ENCODE measurements at places on chromosomes 11 and 22. TPM values are rescaled to one million over a fixed set of nuclear protein-coding genes. Genes with fewer than 3 reads are reported as not detected.
A peak's percentile ranks its signal among the peaks of the same experiment; 100 is the strongest.

The OR5T2 gene
- not detected for polyA plus RNA-seq

The PTPRCAP gene
- 2.5 TPM for polyA plus RNA-seq

DNA sequence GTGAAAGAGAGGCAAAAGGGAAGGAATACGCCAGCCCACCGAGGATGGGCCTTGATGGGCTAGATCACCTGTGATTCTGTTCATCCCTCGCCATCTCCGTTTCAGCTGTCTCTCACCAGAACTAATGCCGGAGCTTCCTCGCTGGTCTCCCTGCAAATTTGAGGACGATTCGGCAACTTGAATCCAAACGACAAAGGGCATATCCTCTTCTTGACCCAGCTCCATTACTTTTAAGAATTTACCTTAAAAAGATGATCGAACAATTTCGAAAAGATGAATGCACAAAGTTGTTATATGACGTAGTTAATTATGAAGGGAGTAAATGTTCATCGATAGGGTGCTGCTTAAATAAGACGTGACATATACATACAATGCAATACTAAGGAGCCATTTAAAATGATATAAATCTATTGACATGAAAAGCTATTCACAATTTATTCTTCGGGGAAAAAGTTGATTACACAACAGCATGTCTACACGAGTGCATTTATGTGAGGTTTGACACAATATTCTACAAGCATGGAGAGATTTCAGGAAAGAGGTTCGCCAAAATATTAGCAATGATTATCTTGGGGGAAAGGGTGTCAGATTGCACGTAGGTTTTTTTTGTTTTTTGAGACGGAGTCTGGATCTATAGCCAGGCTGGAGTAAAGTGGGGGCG is 937 bp upstream of the FAM168A start:
- no peaks in the 10 kb centered on the region for H3K27me3 ChIP-seq
- H3K4me3 ChIP-seq: peak overlapping the region; percentile 68
- H3K27ac ChIP-seq: no peak overlapping the region
- no peak for DNase-seq
- peaks cover 14% of the 10 kb centered on the region for H3K4me1 ChIP-seq

DNA sequence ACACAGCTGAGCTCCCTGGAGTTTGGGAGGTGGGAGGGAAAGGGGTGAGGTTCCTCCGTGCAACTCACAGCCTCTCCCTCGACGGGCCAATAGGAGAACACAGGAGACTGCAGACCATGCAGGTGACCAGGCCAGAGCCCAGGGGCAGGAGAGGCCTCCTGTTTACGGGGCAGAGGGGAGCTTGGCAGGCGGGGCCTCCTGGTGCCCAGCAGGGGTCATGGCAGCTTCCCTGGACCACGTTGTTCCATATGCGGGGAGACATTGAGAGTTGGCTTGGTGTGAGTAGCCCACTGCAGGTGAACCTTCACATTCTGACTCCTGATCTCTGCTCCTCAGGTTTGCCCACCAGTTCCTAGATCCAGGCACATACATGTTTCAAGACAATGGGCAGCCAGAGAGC is 19.3 kb upstream of the XKR3 start:
- no peak overlapping the region for H3K4me3 ChIP-seq
- no peak for DNase-seq
- no peak overlapping the region for H3K27ac ChIP-seq
- H3K27me3 ChIP-seq: no peaks in the 10 kb centered on the region

DNA sequence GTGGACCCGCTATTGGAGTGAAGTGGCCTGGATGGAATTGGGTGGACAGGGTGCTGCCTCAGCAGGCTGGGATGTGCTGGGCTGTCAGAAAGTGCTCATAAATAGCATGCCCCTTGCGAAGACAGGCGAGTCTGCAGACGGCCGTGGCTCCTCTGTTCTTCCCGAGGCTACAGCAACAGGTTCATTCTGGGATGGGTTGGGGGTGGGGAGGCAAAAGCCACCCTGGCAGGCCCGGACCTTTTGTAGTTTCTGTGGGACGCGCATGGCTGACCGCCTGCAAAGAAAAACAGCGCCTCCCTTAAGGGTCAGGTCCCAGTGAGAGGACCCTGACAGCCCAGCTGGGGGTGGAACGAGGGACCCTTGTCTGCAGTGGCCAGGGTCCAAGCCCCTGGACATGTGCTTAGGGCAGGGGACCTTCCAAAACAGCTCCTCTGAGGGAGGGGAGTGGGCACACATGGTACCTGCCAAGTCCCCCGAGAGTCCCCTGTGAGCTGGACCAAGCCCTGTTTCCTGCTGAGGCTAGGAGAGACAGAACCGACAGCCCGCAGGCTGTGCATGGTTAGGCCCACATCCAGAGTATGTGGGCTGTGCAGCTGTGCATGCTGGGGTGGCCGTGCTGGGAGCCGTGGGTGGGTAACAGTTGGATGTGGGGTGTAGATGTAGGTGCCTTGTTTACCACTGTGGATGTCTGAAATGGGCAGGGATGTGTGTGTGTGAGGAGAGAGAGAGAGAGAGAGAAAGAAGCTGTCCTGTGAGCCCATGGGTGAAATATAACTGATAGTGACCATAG is at the start of gene CRYBB3:
Gene CRYBB3 (plus strand): TSS at position 128 of the 790 bp plus-strand sequence. CDS start 1,539 bp downstream, outside the sequence.
- DNase-seq: no peak
- H3K4me1 ChIP-seq: no peaks in the 10 kb centered on the region
- H3K4me3 ChIP-seq: no peak within 1 kb of the TSS

GRCh38 chr22:32951076-32951806 is 106.9 kb downstream of the SYN3 start:
- no peak overlapping the region for H3K4me3 ChIP-seq
- H3K36me3 ChIP-seq: no peaks in the 10 kb centered on the region
- no peaks in the 10 kb centered on the region for H3K27me3 ChIP-seq
- H3K27ac ChIP-seq: peak overlapping the region; percentile 95
- H3K4me1 ChIP-seq: peaks cover 50% of the 10 kb centered on the region

- no peak overlapping the region for H3K4me3 ChIP-seq
- no peaks in the 10 kb centered on the region for H3K36me3 ChIP-seq
- no peaks in the 10 kb centered on the region for H3K4me1 ChIP-seq
Measured at GRCh38 chr11:128260398-128260797, 327.0 kb downstream of the ETS1 start.

The OSM gene
- polyA plus RNA-seq: not detected

- H3K4me3 ChIP-seq: no peak overlapping the region
- H3K4me1 ChIP-seq: no peaks in the 10 kb centered on the region
- H3K36me3 ChIP-seq: no peaks in the 10 kb centered on the region
Measured at GRCh38 chr11:72899238-72899637, 85.0 kb downstream of the ATG16L2 start.

- H3K27ac ChIP-seq: no peak overlapping the region
- DNase-seq: no peak
- H3K36me3 ChIP-seq: no peaks in the 10 kb centered on the region
- H3K27me3 ChIP-seq: peaks cover 40% of the 10 kb centered on the region
Measured at GRCh38 chr11:16596231-16596630, 142.2 kb upstream of the C11orf58 start.

DNA sequence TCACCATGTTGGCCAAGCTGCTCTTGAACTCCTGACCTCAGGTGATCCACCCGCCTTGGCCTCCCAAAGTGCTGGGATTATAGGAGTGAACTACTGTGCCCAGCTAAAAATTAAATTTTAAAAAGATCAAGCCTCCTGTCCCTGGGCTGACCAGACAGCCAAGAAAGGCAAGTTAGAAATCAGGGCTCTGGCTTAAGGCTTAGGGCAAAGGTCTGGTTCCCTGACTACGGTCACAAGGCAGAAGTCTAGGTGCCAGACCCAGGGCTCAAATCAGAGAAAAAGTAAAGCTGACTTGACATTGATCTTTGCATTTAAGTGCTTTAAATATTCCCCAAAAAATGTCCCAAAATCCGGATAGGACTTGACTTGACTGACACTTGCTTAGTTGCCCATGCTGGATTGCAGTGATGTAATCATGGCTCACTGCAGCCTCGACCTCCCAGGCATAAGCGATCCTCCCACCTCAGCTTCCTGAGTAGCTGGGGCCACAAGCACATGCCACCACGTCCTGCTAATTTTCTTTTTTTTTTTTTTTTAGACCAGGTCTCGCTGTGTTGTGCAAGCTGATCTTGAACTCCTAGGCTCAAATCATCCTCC is 17.3 kb upstream of the CRKL start:
- DNase-seq: no peak
- no peaks in the 10 kb centered on the region for H3K27me3 ChIP-seq
- no peaks in the 10 kb centered on the region for H3K36me3 ChIP-seq
- no peak overlapping the region for H3K4me3 ChIP-seq
- H3K27ac ChIP-seq: no peak overlapping the region
- H3K4me1 ChIP-seq: no peaks in the 10 kb centered on the region

The APOL5 gene
- polyA plus RNA-seq: not detected

GRCh38 chr11:123628936-123629683 is 25.3 kb downstream of the SCN3B start:
- no peak overlapping the region for H3K27ac ChIP-seq
- DNase-seq: peak; percentile 86
- no peak overlapping the region for H3K4me3 ChIP-seq
- no peaks in the 10 kb centered on the region for H3K36me3 ChIP-seq
- no peaks in the 10 kb centered on the region for H3K27me3 ChIP-seq

DNA sequence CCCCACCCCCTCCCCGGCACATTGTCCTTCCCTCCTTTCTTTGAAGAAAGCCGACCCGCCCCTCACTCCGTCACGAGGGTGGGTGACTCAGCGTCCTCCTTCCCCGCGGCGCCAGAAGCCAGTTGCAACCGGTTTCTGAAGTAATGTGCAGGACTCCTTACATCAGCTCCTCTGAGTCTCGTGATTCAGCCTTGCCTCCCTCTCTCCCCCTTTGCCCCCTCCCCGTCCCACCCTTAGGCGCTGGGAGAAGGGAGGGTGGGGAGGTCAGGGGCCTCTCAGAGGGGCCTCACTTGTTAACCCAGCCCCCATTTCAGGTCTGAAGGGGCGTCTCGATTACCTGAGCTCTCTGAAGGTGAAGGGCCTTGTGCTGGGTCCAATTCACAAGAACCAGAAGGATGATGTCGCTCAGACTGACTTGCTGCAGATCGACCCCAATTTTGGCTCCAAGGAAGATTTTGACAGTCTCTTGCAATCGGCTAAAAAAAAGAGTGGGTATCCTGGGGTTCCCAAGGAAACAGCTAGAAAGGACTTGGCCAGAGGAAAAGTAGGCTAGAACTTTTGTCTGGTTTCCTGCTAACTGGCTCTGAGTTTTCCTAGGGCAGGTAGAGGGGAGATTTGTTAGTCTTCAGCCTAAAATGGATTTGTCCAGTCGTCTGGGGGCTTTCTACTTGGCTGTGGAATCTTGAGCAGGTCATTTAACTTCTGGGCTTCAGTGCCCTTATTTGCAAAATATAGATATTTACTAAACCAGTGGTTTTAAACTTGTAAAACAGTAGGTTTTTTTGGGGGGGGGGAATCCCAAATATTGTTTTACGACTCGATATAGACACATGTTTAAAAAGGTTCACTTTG is 1.1 kb downstream of the SLC3A2 start:
- peaks cover 17% of the 10 kb centered on the region for H3K4me1 ChIP-seq
- H3K4me3 ChIP-seq: peak overlapping the region; percentile 70
- peaks cover 41% of the 10 kb centered on the region for H3K36me3 ChIP-seq

- H3K27ac ChIP-seq: no peak overlapping the region
- H3K27me3 ChIP-seq: no peaks in the 10 kb centered on the region
- H3K36me3 ChIP-seq: no peaks in the 10 kb centered on the region
- peak; percentile 51 for DNase-seq
Measured at GRCh38 chr22:26589367-26589844, 526 bp downstream of the TPST2 start.

- DNase-seq: no peak
- H3K27me3 ChIP-seq: peaks cover 4% of the 10 kb centered on the region
- no peaks in the 10 kb centered on the region for H3K36me3 ChIP-seq
- H3K27ac ChIP-seq: no peak within 1 kb of the TSS
- no peaks in the 10 kb centered on the region for H3K4me1 ChIP-seq
Measured at GRCh38 chr11:60699284-60699691, at the start of gene MS4A8. MS4A8 (plus strand) TSS chr11:60699612; CDS start chr11:60700861, 1,249 bp downstream.

The SAA2 gene
- polyA plus RNA-seq: 0.45 TPM

DNA sequence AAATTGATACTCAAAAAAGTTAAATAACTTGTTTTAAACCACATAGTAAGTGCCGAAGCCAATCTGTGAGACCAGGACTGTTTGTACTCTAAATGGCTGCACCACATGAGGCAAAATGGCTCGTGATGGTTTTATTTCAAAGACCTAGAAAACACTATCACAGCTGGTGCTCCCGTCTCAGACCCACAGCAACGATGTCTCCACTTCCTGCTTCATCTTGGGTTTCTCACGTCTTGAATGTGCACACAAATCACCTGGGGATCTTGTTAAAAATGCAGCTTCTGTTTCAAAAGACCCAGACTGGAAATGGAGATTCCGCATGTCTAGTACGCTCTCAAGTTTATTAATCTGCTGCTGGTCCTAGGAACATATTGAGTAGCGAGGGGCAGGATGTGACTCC is 1.2 kb downstream of the CD3E start:
- H3K27me3 ChIP-seq: peaks cover 21% of the 10 kb centered on the region
- DNase-seq: no peak
- no peak overlapping the region for H3K4me3 ChIP-seq
- no peaks in the 10 kb centered on the region for H3K36me3 ChIP-seq

DNA sequence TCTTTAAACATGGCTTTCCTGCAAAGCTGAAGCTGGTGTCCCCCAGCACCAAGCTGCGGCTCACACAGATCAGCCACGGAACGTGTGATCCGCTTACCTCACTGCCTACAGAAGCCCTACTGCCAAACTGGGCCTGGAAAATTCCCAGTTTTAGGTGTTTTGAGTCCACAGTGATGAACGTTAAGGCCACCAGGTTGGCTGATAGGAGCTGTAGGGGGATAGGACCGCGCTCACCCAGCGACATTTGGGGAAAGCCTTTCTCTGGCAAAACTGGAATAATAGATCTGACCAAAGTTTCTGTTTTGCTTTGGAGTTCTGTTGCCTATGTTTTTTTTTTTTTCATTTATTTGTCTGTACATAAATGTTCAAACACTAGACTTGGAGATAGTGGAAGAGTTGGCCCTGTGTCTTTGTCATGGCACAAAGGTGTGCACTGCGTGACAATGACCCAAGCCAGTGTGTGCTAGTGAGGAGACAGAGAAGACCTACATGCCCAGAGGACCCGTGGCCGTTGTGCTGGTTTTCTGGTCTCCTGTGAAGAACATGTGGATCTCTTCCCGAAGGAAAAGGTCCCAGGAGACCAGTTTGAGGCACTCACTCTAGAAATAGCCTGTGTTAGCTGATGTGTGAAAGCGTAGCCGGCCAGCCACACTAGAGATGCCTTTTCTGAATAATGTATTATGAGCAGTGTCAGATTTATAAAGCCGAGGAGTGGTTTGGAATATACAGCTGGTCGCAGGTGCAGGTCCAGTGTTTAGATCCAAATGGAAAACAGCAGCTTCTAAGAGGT is 15.0 kb downstream of the ASPHD2 start:
- H3K27me3 ChIP-seq: no peaks in the 10 kb centered on the region
- H3K4me1 ChIP-seq: peaks cover 21% of the 10 kb centered on the region
- H3K4me3 ChIP-seq: no peak overlapping the region
- H3K36me3 ChIP-seq: no peaks in the 10 kb centered on the region
- H3K27ac ChIP-seq: no peak overlapping the region

GRCh38 chr11:131744847-131745246 is 374.4 kb downstream of the NTM start:
- DNase-seq: no peak
- peaks cover 62% of the 10 kb centered on the region for H3K27me3 ChIP-seq
- H3K27ac ChIP-seq: no peak overlapping the region
- peaks cover 6% of the 10 kb centered on the region for H3K4me1 ChIP-seq
- H3K36me3 ChIP-seq: no peaks in the 10 kb centered on the region

The HOATZ gene
- not detected for polyA plus RNA-seq

The PGA4 gene
- polyA plus RNA-seq: 0.48 TPM

GRCh38 chr11:107706531-107706930 is 5.3 kb downstream of the SLN start:
- H3K4me1 ChIP-seq: peaks cover 7% of the 10 kb centered on the region
- no peak for DNase-seq
- no peak overlapping the region for H3K4me3 ChIP-seq
- no peaks in the 10 kb centered on the region for H3K36me3 ChIP-seq
- H3K27me3 ChIP-seq: no peaks in the 10 kb centered on the region

The LTO1 gene
- polyA plus RNA-seq: 23.0 TPM

Measured in cardiac muscle cell (in vitro differentiated cells and primary cell).